ENCODE measurements at places on chromosomes 6 and 20.

GRCh38 chr6:151111670-151112069 is 128.1 kb upstream of the AKAP12 start:
- DNase-seq = no peak

- DNase-seq = no peak
These were observed 108.9 kb upstream of the KCNG1 start for GRCh38 chr20:51131811-51132210.

- no peak for DNase-seq
These were observed 14.3 kb upstream of the SERINC3 start for GRCh38 chr20:44536175-44536574.

- DNase-seq = no peak
These were observed 82.3 kb downstream of the EPHA7 start for GRCh38 chr6:93337014-93337413.

- DNase-seq = no peak
These were observed 6.0 kb downstream of the GJA1 start for GRCh38 chr6:121441477-121441876.

DNA sequence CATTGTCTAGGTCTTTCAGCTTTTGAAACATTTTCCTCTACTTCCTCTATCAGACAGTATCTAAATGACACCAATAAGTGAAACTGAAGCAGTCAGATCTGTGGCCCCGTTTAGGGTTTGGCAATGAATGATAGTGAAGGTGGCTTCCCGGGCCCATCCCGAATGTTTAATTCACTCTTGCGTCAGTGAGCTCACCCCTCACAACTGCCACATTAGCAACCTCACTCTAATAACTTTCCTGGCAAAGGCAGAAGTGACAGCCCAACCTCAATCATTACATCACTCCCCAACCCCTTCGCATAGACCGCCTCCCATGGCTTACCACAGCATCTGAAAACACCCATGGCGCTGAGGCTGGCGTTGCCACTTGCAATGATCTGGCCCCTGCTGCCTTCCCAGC is 92.4 kb upstream of the CD83 start:
- no peak for DNase-seq

GRCh38 chr6:119121367-119121766 is 42.9 kb upstream of the FAM184A start:
- DNase-seq = no peak

- no peak for DNase-seq
These were observed 46.1 kb downstream of the HLA-F start for GRCh38 chr6:29769336-29769735.

- DNase-seq = no peak
These were observed 190.0 kb upstream of the COL21A1 start for GRCh38 chr6:56437171-56437900.

- DNase-seq = no peak
These were observed 400.8 kb upstream of the HSF2 start for GRCh38 chr6:121998631-121999030.

GRCh38 chr6:106783640-106784566 is 154.5 kb downstream of the QRSL1 start:
- DNase-seq = no peak

DNA sequence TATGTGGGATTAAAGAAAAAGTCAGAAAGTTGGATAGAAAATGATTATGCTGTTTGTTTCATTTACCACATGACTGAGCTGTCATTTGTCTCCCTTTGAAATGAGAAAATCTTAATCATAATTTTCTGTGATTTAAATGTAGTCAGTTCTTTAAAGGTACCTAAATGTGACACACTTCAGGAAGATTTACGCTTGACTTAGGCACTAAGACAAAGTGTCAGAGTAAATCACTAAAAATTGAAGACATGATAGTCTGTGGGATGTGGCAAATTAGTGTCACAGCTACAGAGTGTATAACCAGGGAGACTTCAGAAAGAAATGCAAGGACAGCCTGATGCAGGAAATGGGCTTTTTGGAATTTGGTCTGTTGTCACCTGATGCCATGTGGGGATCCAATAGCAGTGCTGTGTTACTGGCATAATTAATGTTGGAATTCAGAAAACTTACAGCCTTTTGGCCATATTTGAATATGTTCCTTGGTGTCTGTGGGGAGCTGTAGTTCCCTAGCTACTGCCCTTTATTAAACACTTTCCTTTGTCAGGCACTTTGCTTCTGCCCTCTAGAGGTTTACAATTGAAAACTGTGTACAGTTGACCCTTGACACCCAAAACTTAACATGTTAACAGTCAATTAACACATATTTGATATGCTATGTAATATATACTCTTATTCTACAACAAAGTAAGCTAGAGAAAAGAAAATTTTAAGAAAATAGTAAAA is 493.8 kb downstream of the UTRN start:
- no peak for DNase-seq

- DNase-seq = no peak
These were observed 52.9 kb downstream of the TRMT11 start for GRCh38 chr6:126039284-126039683.

DNA sequence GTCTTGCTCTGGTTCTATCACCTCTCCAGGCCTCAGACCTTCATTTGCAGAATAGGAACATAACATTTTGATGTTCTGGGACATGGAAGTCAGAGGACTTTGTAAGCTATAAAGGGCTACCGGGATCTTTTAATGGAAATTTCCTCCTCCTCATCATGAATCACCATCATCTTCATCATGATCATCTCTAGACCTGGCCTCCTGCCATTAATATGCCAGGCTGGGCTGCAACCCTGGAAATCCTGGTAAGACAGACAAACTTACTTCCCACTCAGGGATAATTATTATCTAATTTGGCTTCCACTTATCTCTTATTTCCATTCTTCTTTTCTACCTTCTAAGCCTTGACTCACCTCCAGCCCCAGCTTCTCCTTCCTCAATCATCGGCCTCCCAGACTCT is 41.0 kb upstream of the MRPS18A start:
- DNase-seq = no peak

DNA sequence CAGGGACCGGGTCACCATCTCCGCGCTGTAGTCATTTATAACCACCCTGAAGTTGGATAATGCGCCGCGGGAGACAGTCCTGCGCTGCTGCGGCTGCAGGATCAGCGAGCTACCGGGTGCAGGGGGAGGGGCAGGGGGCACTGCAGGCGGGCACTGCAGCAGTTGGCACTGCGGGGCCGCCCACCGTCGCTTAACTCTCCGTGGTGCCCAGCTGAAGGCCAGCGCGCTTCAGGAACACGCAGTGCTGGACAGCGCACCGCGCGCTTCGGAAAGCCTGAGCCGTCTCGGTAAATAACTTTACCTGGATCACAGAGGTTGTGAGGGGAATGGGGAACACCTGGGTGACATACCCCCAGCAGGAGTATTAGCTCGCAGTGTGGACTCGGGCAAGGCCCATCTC is 12.4 kb upstream of the LRFN2 start:
- no peak for DNase-seq

DNA sequence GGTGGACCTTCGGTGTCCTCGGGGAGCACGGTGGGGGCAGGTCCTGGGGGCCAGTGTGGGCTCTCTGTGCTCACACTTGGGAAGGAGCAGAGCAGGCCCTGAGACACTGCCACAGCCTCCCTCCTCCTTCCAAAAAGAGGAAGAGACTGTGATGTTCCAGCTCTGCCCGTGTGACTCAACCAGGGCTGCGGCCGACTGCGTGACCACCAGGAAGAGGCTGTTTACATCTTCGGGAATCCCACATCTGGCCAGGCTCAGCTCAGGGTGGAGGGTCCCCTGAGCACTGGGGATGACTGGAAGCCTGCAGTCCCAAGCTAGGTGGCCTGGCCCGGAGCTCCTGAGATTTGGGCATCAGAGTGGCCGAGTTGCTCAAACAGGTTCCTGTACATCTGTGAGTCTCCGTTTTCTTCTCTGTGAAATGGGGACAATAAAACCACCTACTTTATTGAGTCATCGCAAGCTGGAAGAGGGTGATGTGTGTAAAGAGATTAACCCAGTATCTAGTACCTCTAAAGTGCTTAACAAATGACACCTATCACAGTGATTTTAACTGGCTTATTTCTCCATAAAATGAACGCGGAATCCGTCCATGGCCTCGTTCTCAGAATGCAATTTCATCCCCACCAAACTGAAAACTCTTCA is 242.1 kb downstream of the DLL1 start:
- no peak for DNase-seq

DNA sequence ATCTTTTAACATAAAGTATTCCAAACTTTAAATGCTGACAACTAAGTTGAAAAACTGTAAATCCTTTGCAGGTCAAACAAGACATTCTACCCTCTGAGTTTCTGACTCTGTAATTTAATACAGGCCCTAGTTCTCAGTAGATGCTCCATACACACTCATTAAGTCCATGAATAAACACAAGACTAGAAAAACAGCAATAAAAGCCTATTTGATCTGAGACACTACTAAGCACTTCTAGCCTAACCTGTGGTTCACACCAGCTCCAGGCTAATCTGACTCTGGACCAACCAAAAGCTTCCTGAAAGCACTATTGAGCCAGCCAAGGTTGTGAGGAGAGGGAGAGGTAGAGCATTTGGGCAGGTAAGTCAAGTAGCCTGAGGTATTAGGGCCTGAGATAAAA is 103.9 kb downstream of the EPM2A start:
- no peak for DNase-seq

GRCh38 chr6:144062786-144063185 is 32.6 kb downstream of the SF3B5 start:
- DNase-seq = no peak

DNA sequence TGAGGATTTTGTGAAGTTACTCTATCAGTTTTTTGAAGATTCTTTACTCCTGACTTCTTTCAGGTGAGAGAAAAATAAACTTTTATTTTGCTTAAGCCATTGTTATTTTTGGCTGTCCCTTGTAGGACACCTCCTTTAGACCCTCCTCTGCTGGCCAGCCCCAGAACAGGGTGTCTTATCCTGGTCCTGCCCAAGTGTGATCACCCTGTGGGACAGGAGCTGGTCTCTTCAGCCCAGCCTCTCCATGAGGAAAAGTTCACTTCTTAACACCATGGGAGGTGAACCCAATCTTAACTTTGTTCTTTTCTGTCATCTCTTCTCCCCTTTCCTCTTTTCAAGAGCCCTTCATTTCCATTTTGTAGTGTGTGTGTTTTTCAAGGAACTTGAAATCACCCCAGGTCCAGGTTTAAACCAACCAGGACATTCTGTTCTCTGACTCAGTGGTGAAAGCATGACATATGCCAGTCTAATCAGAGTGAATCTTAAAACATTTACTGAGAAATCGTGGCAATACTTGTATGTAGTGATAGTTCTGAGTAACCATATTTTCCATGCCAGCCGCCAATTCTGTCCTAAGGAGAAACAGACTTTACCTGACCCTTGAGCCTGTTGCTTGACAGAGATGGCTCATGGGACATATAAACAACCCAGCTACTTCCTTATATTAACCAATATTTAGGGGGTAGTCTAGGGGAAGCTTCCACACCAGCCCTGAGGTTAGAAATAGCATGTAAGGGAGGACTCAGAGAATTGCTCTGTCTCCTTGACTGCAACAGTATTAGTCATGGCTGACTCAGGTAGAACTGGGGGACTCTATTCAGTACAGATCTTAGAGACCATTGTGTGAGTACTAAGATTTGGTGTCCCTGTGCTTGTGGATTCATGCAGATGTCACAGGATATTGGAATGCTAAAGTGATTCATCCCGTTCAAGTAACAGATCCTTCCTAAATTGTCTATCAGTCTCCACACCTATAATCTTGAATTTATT is 48.8 kb downstream of the FLRT3 start:
- DNase-seq = no peak

- DNase-seq = no peak
These were observed 545.6 kb downstream of the BMP2 start for GRCh38 chr20:7313047-7313446.

GRCh38 chr6:162942866-162943265 is 215.1 kb downstream of the PACRG start:
- no peak for DNase-seq

GRCh38 chr6:49299279-49299678 is 163.8 kb downstream of the MMUT start:
- no peak for DNase-seq

DNA sequence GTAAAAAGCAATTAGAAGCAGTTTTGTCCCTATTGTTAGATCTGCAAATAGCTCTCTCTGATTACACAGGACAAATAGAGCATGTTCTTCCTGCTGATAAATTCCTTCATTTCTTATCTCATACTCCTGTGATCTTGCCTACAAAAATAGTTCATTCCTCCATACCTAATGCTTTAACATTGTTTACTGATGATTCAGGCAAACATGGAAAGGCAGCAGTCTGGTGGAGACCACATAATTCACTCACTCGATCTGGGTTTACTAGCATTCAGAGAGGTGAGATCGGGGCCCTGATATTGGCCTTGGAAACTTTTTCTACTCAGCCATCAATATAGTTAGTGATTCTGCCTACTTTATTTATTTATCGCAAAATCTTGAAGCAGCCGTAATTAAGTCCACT is 20.2 kb downstream of the HLA-DPA1 start:
- no peak for DNase-seq

DNA sequence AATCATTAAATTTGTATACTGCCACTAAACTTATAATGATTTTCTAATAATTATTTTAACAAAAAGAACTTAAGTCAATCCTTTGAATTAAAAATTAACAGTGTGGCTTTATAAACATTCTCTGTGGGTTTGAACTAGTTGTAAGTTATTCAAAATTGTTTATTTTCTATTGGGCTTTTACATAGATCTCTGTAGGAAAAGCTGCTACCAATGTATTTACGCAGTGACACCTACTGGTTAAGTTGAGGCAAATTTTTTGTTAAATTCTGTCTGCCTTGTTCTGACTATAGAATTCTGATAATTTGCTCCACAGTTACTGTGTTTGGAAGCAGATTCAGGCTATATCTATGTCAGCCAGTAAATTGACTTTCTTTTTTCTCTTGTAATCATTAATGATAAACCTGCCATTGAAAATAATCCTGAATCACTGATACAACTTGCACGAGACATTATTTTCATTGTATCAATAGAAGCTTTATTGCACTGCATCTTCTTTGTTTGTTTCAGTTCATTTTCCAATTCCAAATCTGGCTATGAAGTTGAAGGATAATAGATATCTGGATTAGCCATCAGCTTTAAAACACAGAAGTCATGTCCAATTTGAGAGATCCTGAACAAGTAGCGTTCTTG is 66.0 kb upstream of the UTRN start:
- no peak for DNase-seq

DNA sequence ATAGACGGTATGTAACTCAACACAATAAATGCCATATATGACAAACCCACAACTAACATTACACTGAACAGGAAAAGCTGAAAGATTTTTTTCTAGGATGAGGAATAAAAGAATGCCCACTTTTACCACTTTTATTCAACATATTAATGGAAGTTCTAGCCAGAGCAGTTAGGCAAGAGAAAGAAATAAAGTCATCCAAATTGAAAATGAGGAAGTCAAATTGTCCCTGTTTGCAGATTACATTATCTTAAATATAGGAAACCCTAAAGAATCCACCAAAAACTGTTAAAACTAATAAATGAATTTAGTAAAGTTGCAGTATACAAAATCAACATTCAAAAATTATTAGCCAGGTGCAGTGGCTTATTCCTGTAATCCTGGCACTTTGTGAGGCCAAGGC is 24.6 kb upstream of the ADGB start:
- no peak for DNase-seq
